Dermis blood vessel endothelial cell (primary cell): ENCODE measurements at places on chromosomes 11 and 22. TPM values are rescaled to one million over a fixed set of nuclear protein-coding genes. Genes with fewer than 3 reads are reported as not detected.

The SLC7A4 gene
- not detected in 2 replicates for total RNA-seq

The LINC01488 gene
- not detected in 2 replicates for total RNA-seq

The KCNJ1 gene
- total RNA-seq: 0.23 and 0.34 TPM in 2 replicates

The GRAP2 gene
- under 0.01 TPM in 1 of 2 replicates, not detected in the other for total RNA-seq

GRCh38 chr11:126165757-126166156 is 45.7 kb downstream of the RPUSD4 start:
- DNase-seq: no peak

The OR52A1 gene
- not detected in 2 replicates for total RNA-seq

The CST6 gene
- total RNA-seq: 0.17 and 0.60 TPM in 2 replicates

GRCh38 chr11:117171404-117172061 is 7.0 kb upstream of the SIDT2 start:
- peak; percentile 9 for DNase-seq

- DNase-seq: peak; percentile 35
These were observed 11.6 kb downstream of the DDX17 start for GRCh38 chr22:38494498-38494897.

DNA sequence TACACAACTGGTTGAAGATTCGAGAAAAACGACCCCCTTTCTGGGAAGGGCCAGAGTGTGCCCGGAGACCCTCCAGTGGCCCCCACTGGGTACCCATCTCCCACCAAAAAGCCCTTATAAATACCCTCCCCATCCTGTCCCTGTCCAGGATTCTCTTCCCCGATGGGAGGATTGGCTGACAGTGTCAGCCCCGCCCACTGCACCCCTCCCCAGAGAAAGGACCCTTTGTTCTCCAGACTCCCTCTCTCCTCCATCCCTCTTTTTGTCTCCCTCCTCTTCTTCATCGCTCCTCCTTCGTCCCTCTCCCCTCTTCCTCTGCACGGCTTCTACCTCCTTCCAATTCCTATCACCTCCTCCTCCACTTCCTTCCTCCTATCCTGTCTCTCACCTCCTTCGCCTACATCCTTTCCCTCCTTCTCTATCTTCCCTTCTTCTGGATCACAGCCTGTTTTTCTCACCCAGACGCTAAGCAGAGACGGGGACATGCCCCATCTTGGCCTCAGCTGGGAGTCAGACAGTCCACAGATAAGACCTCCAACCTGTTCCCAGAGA is 13.3 kb upstream of the MEN1 start:
- DNase-seq: no peak

GRCh38 chr22:21761994-21762680 is 26.5 kb upstream of the YPEL1 start:
- no peak for DNase-seq

- peak; percentile 46 for DNase-seq
These were observed 404 bp downstream of the DCHS1 start for GRCh38 chr11:6655020-6655789.

The KRTAP5-2 gene
- total RNA-seq: not detected in 2 replicates

DNA sequence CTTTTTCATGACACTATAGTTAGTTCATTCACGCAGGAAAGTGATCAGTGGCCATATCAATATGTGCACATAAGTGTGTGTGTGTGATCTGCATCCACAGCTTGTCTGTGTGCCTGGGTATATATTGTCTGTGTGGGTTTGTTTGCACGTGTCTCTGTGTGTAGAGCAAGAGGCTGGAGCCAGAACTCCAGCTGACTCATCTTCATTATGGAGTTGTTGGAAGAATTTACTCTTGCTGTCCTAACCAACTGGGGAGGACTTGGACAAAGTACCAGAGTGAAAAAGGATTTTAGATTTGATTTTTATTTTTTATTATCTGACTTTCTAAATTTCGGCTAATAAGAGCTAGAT is 63.9 kb downstream of the TP53I11 start:
- DNase-seq: peak; percentile 62

GRCh38 chr11:3096909-3097530 is 39.8 kb upstream of the CARS1 start:
- no peak for DNase-seq

The GAS2 gene
- 0.56 and 1.7 TPM in 2 replicates for total RNA-seq

The OR5B21 gene
- total RNA-seq: not detected in 2 replicates

- peak; percentile 84 for DNase-seq
These were observed 16.0 kb upstream of the BMAL1 start for GRCh38 chr11:13261591-13262061.

The KRTAP5-7 gene
- total RNA-seq: not detected in 2 replicates

DNA sequence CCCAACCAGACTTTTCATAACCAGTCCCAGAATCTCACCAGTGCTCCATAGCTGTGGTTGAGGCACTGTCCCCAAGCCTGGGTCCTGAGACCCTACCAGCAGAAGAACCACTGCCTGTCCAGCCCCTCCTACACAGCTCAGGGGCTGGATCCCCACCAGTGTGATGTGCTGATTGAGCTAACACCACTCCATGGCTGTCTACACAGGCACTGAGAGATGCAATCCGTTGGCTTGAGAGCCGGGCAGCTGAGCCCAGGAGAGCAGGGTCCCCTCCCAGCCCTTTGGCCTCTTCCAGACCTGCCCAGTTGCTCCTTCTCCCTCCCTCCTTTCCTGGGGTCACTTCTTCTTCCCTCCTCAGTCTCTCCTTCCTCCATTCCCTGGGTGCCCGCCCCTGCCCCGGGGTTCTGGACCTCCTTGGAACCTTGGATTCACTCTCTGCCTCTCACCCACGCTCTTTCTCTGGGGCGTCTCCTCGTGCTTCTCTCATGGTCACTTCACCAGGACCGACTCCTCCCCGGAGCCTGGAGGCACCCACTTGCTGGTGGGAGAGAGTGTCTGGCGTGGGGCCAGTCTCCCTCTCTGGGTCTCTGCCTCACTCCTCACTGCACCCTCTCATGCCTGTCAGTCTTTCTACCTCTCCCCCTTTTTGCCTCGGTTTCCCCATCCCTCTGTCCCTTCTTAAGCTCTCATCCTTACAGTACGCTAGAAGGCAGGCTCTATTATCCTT is 706 bp upstream of the SCYL1 start:
- DNase-seq: no peak

The PPP1CA gene
- total RNA-seq: 297 and 318 TPM in 2 replicates

DNA sequence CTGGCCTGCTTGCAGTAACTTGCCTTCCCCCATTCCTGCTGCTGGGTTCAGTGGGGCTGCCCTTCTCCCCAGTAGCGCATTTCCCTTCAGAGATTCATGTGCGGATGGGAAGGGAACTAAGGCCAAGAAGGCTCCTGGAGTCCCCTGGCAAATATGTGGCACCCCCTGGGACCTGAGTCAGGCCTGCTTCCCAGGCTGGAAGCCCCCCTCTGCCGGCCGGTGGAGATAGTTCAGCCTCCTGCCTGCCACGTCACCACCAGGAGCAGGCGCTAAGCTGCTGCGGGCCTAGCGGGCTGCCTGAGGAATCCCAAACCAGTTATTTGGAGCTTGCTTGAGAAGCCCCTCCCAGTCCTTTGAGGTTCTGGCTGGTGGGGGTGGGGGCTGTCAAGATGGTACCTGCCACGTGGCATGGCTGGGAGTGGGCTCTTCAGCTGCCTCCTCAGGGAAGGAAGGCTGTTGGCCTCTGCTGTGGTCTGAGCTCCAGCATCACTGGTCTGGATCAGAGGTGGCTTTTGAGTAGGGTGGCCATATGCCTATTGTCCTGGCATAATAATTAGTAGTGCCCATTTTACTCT is 2.0 kb downstream of the SERPINH1 start:
- DNase-seq: peak; percentile 92

The MAP6 gene
- total RNA-seq: 0.14 and 0.51 TPM in 2 replicates

GRCh38 chr11:95154514-95154913 is 64.9 kb downstream of the ENDOD1 start:
- DNase-seq: peak; percentile 61

- DNase-seq: peak; percentile 53
These were observed 751 bp downstream of the ARFGAP3 start for GRCh38 chr22:42856179-42856864.

GRCh38 chr11:112596324-112596723 is 335.7 kb upstream of the PLET1 start:
- no peak for DNase-seq

DNA sequence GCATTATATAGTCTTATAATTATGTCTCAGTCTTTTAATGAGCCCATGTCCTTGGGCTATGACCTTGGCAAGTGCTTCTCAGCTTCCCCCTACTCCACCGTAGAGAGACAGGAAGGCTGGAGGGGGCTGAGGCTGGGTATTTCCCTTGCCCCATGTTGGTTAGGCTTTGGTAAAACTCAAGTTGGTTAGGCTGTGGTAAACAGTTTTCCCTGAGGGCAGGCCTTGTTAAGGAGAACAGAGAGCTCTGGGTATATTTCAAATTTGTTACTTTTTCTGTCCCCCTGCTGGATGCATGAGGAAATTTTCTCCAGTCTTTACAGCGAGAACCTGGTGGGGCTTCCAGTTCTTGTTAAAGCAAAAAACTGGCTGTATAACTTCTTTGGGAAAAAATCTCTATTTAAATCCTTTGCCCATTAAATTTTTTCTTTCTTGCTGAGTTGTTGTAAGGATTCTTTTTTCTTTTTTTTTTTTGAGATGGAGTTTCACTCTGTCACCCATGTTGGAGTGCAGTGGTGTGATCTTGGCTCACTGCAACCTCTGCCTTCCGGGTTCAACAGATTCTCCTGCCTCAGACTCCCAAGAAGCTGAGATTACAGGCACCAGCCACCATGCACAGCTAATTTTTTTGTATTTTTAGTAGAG is 12.2 kb upstream of the DCHS1 start:
- peak; percentile 54 for DNase-seq

- peak; percentile 56 for DNase-seq
These were observed 2.1 kb upstream of the MTFP1 start for GRCh38 chr22:30423301-30423958.

DNA sequence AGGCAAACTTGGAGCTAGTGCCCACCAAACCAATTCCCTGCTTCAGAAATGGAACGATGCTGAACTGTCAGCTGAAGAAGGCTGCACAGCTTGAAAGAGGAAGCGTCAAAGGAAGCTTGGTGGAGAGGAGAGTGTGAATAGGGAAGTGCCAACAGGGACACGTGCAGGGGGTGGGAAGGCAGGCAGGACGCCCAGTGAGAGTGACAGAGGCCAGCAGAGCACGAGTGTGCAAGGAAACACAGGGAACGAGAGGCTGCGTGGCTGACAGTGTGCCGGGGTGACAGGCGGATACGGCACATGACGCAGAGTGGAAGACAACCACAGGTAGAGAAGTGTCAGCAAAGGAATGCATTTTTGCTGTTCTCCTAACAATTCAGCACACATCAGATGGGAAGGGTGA is 196.4 kb downstream of the LARGE1 start:
- no peak for DNase-seq

The PARVG gene
- total RNA-seq: 0.34 and 0.51 TPM in 2 replicates

The HINFP gene
- 14.8 and 19.2 TPM in 2 replicates for total RNA-seq

GRCh38 chr11:120462825-120463224 is 48.7 kb upstream of the GRIK4 start:
- no peak for DNase-seq

The TENM4 gene
- 0.37 and 2.9 TPM in 2 replicates for total RNA-seq
